ENCODE measurements at places on chromosomes 1 and 21.

DNA sequence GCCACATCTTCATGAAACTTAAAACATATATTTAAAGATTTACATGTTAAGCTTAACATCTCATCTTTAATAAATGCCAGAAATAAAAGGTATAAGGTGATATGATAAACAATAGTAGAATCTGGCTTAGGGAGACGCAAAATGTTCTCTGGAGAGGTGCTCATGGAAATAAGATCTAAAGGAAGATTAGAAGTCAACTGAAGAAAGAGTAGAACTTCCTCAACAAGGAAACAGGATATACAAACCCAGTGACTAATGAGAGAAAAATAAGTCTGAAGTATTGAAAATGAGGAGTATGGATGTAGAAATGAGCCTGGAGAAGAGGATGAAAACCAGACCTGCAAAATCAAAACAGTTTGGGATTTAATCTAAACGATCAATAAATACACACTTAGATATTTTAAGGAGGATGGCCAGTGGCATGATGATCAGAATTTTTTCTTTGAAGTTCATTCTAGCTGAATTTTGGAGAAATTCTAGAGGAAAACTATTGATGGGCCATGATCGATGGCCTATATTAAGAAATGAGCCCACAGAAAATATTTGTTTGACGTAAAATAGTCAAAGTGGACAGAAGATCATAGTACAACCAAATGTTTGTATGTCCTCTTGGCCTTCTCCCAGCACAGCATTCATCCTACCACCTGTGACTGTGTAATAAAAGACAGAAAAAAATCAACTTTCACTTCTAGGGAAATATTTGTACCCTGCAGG lies 387.9 kb upstream of the PTBP2 start:
- H3K4me1 ChIP-seq = no peaks in the 10 kb centered on the region
- H3K36me3 ChIP-seq = no peaks in the 10 kb centered on the region
- H3K27ac ChIP-seq = no peak overlapping the region
- no peaks in the 10 kb centered on the region for H3K27me3 ChIP-seq
- no peak overlapping the region for H3K4me3 ChIP-seq

GRCh38 chr21:34243562-34243961 lies 120.2 kb upstream of the KCNE2 start:
- no peak overlapping the region for H3K27ac ChIP-seq
- no peaks in the 10 kb centered on the region for H3K4me1 ChIP-seq
- H3K27me3 ChIP-seq = no peaks in the 10 kb centered on the region
- DNase-seq = peak; percentile 4
- H3K4me3 ChIP-seq = no peak overlapping the region
- H3K36me3 ChIP-seq = no peaks in the 10 kb centered on the region

GRCh38 chr1:9654834-9655723 lies 3.5 kb downstream of the PIK3CD start:
- H3K4me1 ChIP-seq = peaks cover 82% of the 10 kb centered on the region
- no peaks in the 10 kb centered on the region for H3K27me3 ChIP-seq
- H3K36me3 ChIP-seq = peaks cover 4% of the 10 kb centered on the region
- peak overlapping the region; percentile 97 for H3K4me3 ChIP-seq
- peak; percentile 55 for DNase-seq

DNA sequence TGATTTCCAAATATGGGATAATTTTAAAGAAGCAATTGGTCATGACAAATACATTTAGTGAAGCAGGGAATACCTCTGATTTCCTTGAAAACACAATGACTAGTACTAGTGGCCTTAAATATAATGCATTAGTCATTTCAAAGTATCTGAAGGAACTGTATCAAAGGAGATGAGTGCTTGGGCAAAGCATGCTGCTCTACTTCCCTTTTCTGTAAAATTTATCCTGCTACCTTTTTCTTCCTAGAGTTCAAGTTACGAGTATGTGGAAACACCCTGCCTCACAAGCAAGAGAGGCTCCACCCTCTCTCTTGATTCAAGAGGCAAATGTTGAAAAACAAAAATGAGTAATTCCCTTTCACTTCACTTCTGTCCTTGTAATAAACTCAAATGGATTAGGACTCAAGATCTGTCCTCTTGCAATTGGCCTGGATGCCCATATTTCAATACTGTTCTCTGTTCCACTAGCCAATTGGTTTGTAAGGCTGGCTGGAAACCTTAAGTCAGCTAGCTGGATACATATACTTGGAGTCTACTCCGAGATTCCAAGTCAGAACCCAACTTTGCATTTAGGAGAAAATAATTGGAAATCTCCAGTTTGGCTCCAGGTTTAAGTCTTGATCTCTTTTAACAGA lies 92.5 kb downstream of the CDC42BPA start:
- H3K27ac ChIP-seq = no peak overlapping the region
- no peaks in the 10 kb centered on the region for H3K36me3 ChIP-seq
- no peaks in the 10 kb centered on the region for H3K4me1 ChIP-seq

DNA sequence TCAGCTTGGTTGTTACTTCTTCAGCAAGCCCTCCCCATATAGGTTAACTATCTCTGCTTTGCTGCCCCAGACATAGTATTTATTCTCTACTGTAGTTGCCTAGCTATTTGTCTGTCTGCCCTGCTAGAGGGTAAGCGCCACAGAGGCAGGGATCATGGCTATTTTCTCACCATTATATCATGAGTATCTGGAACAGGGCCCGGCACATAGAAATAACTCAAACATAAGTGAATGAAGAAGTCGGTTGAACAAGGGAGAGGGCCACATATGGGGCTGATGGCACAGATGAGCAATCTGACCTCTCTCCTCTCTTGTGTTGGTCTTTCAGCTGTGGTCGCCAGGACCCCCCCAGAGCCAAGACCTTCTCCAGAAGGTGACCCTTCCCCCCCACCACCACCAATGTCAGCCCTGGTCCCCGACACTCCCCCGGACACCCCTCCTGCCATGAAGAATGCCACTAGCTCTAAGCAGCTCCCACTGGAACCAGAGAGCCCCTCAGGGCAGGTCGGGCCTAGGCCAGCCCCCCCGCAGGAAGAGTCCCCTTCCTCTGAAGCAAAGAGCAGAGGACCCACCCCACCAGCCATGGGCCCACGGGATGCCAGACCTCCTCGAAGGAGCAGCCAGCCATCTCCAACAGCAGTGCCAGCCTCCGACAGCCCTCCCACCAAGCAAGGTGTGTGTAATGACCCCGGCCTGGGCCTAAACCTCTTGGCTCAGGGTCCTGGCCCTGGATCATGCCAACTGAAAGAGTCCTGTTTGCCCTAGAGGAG lies 14.9 kb downstream of the MAP7D1 start:
- DNase-seq = no peak
- peak overlapping the region; percentile 25 for H3K27ac ChIP-seq
- peaks cover 13% of the 10 kb centered on the region for H3K36me3 ChIP-seq
- H3K27me3 ChIP-seq = no peaks in the 10 kb centered on the region

DNA sequence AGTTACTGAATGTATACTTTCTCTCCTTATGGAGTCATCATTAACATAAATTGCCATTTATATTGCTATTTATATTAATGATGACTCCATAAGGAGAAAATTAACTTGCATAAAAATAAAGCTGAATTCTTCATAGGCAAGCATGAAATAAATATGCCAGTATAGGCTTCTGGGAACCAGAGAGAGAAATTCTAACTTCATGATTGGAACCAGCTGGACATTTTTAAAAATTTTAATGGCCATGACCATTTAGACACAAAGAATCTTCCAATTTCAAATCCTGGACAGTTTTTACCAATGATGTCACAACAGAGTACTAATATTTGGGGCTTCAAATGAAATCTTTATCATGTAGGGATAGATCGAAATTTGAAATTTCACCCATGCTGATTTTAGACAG lies 268.7 kb downstream of the PTGER3 start:
- no peak for DNase-seq
- H3K4me3 ChIP-seq = no peak overlapping the region
- no peaks in the 10 kb centered on the region for H3K4me1 ChIP-seq
- H3K36me3 ChIP-seq = peaks cover 2% of the 10 kb centered on the region

DNA sequence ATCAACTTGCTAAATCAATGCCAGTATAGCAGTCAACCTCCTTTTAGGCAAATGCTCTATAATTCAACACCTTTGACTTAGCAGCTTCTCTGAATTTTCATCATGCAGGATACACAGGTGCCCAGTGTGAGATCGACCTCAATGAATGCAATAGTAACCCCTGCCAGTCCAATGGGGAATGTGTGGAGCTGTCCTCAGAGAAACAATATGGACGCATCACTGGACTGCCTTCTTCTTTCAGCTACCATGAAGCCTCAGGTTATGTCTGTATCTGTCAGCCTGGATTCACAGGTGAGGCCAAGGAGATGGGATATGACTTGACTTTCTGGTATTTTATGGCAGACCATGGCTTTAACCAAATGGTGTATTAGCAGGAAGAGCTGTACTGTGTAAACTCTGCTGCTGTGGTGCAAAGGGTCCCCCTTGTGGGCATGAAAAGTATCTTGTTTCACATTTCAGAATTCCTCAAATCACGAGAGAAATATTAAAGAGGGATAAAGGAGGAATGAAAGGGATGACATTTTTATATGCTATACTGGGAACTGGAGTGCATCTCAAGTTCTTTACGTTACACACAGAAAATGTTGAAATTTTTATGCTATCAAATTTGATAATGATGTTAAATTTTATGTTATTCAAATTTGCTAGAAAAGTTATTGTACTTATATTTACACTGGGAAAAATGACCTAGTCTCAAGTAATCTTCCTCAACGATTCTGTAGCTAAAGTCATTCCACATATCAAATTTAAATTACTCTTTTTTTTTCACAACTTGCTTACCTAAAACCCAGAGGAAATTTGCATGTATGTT lies 88.9 kb downstream of the CRB1 start:
- no peak for DNase-seq
- H3K4me1 ChIP-seq = no peaks in the 10 kb centered on the region
- no peak overlapping the region for H3K4me3 ChIP-seq
- no peaks in the 10 kb centered on the region for H3K36me3 ChIP-seq
- H3K27ac ChIP-seq = no peak overlapping the region

GRCh38 chr1:36571106-36571505 lies 88.4 kb upstream of the CSF3R start:
- no peak overlapping the region for H3K4me3 ChIP-seq
- H3K27ac ChIP-seq = no peak overlapping the region
- H3K36me3 ChIP-seq = no peaks in the 10 kb centered on the region
- H3K27me3 ChIP-seq = peaks cover 6% of the 10 kb centered on the region

GRCh38 chr1:55287723-55288122 lies 72.6 kb upstream of the USP24 start:
- H3K4me3 ChIP-seq = no peak overlapping the region
- no peaks in the 10 kb centered on the region for H3K4me1 ChIP-seq
- no peak for DNase-seq
- H3K27me3 ChIP-seq = peaks cover 2% of the 10 kb centered on the region
- no peak overlapping the region for H3K27ac ChIP-seq

DNA sequence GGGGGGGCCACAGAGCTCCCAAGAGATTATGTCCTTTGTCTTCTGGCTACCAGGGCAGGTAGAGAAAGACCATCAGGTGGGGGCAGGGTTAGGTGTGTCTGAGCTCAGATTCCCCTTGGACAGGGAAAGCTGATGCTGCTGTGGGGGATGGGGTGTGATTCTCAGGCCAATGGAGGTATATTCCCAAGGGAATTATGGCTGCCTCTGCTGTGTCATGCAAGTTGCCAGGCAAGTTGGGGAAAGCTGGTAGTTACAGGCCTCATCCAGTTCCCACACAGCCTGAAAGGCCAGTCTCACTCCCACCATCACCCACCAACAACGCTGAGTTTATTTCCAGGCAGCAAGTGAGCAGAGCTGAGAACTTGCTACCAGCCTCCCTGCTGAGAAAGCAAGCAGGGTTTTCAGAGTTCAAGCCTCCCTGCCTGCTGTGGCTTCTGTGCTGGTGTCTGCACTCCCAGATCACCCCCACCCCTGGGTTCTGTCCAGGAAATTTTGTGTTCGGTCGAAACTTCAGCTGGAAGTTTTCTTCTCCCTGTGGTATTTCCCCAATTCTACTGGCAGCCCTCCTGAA lies 21.3 kb downstream of the IFI16 start:
- no peak for DNase-seq
- no peak overlapping the region for H3K4me3 ChIP-seq
- H3K4me1 ChIP-seq = peaks cover 24% of the 10 kb centered on the region
- H3K27me3 ChIP-seq = no peaks in the 10 kb centered on the region
- H3K36me3 ChIP-seq = peaks cover 80% of the 10 kb centered on the region
- H3K27ac ChIP-seq = peak overlapping the region; percentile 33

- no peaks in the 10 kb centered on the region for H3K27me3 ChIP-seq
- no peak for DNase-seq
- H3K4me3 ChIP-seq = no peak overlapping the region
- no peaks in the 10 kb centered on the region for H3K36me3 ChIP-seq
- H3K4me1 ChIP-seq = no peaks in the 10 kb centered on the region
- H3K27ac ChIP-seq = no peak overlapping the region
Observed at GRCh38 chr1:99365141-99365540, 100.8 kb downstream of the PLPPR4 start.

- H3K36me3 ChIP-seq = peaks cover 95% of the 10 kb centered on the region
- H3K4me3 ChIP-seq = no peak overlapping the region
- H3K27ac ChIP-seq = no peak overlapping the region
- DNase-seq = no peak
- no peaks in the 10 kb centered on the region for H3K27me3 ChIP-seq
- H3K4me1 ChIP-seq = no peaks in the 10 kb centered on the region
Observed at GRCh38 chr1:234429434-234429806, 49.6 kb downstream of the TARBP1 start.

- H3K4me3 ChIP-seq = peak overlapping the region; percentile 90
- no peak for DNase-seq
- no peaks in the 10 kb centered on the region for H3K36me3 ChIP-seq
- H3K27me3 ChIP-seq = no peaks in the 10 kb centered on the region
Observed at GRCh38 chr1:185046668-185047067, 1.3 kb downstream of the RNF2 start.

DNA sequence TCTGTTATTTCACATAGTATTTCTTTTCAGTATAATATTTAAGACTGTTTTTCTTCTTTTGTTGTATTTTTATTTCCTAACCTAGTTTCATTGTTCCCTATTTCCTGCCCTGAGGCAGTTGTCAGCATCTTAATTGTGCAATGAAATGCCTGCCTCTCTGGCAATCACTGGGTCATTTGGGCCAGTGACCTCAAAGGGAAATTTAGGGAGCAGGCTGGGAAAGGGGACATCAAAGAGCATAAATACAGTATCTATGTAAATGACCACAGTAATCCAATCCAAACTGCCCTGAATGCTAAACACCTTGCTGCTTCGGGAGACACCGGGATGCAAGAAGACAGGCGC lies 147.8 kb downstream of the TLR5 start:
- H3K4me1 ChIP-seq = no peaks in the 10 kb centered on the region
- no peak for DNase-seq
- no peaks in the 10 kb centered on the region for H3K36me3 ChIP-seq
- no peaks in the 10 kb centered on the region for H3K27me3 ChIP-seq
- H3K4me3 ChIP-seq = no peak overlapping the region
- H3K27ac ChIP-seq = no peak overlapping the region

GRCh38 chr21:33053951-33054350 lies 16.0 kb upstream of the OLIG1 start:
- no peak overlapping the region for H3K4me3 ChIP-seq
- no peak overlapping the region for H3K27ac ChIP-seq
- DNase-seq = no peak

GRCh38 chr1:58864654-58865053 lies 80.8 kb upstream of the JUN start:
- H3K4me1 ChIP-seq = peaks cover 14% of the 10 kb centered on the region
- no peaks in the 10 kb centered on the region for H3K36me3 ChIP-seq
- H3K27ac ChIP-seq = no peak overlapping the region
- H3K4me3 ChIP-seq = no peak overlapping the region
- no peak for DNase-seq
- no peaks in the 10 kb centered on the region for H3K27me3 ChIP-seq

All from naive thymus-derived CD8-positive, alpha-beta T cell (primary cell).